ENCODE measurements at places on chromosomes 5 and 9.

- no peak for DNase-seq
Measured at GRCh38 chr9:129220771-129221170, 42.7 kb upstream of the IER5L start.

DNA sequence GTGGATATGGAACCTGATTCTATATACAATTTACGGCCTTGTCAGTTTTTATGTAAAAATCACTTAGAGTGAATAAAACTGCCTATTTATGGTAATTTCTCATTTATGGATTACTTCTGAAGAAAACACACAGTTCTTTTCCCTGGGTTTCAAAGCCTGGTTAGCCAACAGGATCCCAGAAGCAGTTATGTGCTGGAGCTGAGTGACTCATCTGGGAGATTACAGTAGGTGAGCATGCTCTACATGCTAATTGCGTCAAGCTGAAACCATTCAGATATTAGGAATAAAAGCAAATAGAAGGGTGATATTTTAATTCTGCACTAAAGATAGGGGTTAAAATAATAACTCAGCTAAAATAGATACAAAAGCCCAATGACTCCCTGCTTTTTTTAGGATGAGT lies 47.8 kb downstream of the PDE4D start:
- no peak for DNase-seq

GRCh38 chr9:8284884-8285283 lies 485.3 kb upstream of the DMAC1 start:
- DNase-seq = no peak

DNA sequence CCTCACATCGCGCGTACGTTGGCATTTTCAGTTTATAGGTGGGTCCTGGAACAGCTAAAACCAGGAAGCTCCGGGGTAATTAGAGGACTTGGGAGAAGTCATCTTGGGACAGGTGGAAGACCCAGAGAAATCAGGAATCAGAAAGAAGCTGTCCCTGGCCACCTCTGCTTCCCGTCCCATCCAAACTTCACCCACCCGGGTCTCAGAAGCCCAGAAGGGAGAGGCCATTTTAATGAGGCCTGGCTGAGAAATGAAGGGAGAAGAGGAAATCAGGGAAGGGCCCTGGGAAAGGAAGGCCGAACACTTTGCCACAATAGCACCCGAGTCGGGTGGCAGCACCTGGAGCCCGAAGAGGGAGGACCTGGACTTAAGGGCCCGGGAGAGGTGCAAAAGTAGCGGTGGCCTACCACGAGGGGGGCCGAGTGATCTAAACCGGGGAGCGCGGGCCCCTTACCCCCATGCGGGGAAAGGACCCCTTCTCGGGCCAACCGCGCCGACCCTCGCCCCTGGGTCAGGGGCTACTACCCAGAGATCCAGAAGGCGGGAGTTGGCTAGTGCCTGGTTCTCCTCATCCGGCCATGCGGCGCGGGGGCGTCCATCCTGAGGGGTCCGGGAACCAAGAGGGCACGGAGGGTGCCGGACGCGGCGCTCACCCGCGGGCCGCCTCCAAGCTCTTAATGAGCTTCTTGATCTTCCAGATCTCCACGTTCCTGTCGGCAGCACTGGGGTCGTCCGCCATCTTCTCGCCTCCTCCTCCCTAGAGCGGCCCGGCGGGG lies 668 bp downstream of the ETF1 start:
- no peak for DNase-seq

- DNase-seq = no peak
Measured at GRCh38 chr5:42361315-42361688, 61.9 kb upstream of the GHR start.

DNA sequence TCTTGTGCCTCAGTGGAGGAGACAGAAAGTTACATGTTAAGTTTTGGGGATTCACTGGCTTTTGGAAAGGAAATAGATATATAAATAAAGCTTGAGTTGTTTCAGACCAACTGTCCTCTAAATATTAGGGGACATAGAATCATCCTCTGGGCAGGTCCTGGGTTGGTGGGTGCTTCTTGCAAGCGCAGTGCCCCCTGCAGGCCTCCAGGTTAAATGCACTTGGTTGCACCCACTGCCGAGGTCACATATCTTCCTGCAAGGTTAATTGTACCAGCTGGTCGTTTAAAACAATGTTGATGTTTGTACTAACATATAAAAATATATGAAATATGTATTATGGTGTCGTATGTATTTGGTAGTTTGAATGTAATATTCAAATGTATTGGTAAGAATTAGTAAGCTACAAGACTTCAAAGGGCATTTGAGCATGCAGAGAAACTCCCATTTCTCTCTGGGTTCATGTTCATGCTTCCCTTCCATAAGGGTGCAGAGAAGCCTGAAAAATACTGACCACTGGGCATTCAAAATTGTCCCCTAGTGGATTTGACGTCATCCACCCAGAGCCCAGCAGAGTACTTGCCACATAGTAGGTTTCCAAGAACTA lies 87.0 kb downstream of the ZNF618 start:
- DNase-seq = no peak

- no peak for DNase-seq
Measured at GRCh38 chr5:142547445-142548380, 138.2 kb downstream of the FGF1 start.

- no peak for DNase-seq
Measured at GRCh38 chr9:87611776-87612175, 114.1 kb downstream of the DAPK1 start.

GRCh38 chr9:112500842-112501241 lies 14.2 kb downstream of the KIAA1958 start:
- no peak for DNase-seq

DNA sequence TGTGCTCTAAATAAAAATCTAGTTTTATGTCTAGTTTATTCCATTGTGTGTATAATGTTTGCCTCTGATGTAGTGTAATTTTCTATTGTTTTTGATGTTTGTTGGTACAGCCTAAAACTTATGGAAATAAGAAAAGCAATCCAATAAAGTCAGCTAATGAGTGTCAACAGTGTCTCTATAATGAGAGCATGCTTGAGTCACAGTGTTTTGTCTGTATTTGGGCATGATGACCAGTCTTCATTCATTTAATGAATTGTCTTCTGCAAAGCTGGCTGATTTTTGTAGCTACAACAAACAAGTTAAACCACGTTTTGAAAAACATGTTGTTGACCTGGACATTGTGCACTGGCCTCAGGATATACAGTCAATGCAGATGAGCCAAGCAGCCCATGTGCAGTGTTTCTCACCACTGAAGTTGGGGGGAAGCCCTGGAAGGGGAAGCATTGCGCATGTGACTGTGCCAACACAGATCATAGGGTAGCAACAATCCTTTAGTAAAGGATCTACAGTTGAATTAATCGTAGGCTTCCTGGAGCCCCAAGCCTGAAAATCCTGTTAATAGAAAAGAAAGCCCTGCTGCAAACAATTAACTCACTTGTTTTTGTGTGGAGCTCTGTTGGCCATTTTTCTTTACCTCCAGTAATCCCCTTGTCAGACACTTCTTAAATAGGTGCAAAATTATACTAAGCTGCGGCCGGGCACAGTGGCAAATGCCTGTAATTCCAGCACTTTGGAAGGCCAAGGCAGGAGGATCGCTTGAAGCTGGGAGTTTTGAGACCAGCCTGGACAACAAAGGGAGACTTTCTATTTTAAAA lies 88.0 kb downstream of the INIP start:
- no peak for DNase-seq

- DNase-seq = no peak
Measured at GRCh38 chr9:77505232-77505631, 142.9 kb downstream of the GNA14 start.

GRCh38 chr5:15571081-15571480 lies 71.1 kb downstream of the FBXL7 start:
- DNase-seq = no peak

DNA sequence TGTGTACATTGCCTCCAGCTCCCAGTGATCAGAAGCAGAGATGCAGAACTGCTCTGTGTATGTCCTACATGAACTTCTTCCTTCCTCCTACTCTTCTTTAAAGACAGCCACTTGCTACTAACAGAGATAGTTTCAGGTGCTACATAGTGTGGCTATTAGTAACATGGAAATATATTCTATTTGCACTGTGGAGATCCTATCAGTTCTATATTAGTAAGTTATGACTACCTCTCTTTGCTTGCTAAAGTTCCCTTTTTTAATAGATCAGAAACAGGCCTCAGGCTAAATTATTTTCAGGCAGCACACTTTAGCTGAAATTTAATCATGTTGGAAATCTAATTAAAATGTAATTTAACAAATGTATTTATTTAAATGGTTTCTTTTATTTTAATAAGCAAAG lies 64.4 kb upstream of the TNFSF8 start:
- DNase-seq = no peak

DNA sequence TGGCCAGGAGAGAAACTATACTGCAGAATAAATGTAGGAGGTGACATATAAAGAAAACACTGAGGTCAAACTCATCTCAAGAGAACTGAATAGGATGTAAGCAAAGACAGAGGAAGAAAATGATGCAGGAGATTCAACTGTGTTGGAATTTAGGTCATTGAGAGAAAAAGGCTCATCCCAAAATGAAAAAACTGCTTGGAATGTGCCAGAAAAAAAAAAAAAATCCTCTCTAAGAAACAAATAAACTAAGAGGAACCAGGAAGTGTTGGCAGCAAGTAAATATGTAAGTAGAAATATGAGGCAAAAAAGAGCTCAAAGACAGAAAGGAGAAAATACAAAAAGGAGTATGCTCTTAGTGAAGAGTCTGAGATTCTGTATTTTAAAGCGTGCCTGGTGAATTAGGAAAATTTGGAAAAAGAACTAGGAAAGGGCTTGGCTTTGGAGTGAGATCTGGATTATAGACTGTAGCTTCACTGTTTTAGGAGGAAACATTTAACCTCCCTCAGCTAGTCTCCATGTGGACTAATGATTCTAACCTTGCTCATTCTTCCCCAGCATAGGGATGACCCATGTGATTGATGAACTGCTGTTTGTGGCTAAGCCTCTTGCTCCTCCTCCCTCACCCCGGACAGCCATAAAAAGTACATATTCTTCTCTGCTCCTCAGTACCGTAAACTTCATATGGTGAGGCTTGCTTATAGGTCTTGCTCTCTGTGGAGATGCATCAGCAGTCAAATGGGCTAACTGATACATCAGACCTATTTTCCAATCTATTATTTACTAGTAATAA lies 185.6 kb upstream of the POU5F2 start:
- DNase-seq = no peak

GRCh38 chr5:61019642-61020041 lies 74.6 kb downstream of the NDUFAF2 start:
- no peak for DNase-seq

GRCh38 chr9:124098141-124098905 lies 86.8 kb downstream of the LHX2 start:
- no peak for DNase-seq

GRCh38 chr9:74573640-74574191 lies 76.6 kb downstream of the RORB start:
- no peak for DNase-seq

GRCh38 chr5:10301266-10301665 lies 6.4 kb downstream of the CMBL start:
- no peak for DNase-seq

All from CD8-positive, alpha-beta T cell (primary cell).